ENCODE measurements at places on chromosomes 6 and 20.

GRCh38 chr6:63188828-63189227, 22.4 kb upstream of the FKBP1C start:
- DNase-seq = no peak

GRCh38 chr6:27176096-27176495, 71.4 kb upstream of the PRSS16 start:
- DNase-seq = no peak

GRCh38 chr20:23061734-23062561, 12.5 kb upstream of the THBD start:
- DNase-seq = no peak

DNA sequence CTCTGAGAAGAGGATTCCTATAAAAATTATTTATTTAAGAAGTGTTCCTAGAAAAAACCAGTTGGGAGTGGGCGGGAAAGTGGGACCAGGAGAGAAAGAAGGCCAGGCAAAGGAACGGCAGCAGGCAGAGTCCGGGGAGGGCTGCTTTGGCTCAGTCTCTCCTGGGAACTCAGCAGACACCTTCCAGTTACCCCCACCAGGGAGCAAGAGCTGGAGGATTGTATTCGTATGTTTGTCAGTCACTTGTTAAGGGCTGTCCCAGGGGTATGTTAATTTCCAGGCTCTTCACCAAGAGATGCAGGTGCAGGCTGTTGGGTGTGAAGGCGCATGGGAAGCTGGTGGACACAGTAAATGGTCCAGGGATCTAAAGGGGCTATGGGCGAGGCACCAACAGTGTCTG, 53.0 kb upstream of the CHD6 start:
- DNase-seq = no peak

GRCh38 chr6:61809004-61809595, 476.9 kb downstream of the KHDRBS2 start:
- peak; percentile 19 for DNase-seq

DNA sequence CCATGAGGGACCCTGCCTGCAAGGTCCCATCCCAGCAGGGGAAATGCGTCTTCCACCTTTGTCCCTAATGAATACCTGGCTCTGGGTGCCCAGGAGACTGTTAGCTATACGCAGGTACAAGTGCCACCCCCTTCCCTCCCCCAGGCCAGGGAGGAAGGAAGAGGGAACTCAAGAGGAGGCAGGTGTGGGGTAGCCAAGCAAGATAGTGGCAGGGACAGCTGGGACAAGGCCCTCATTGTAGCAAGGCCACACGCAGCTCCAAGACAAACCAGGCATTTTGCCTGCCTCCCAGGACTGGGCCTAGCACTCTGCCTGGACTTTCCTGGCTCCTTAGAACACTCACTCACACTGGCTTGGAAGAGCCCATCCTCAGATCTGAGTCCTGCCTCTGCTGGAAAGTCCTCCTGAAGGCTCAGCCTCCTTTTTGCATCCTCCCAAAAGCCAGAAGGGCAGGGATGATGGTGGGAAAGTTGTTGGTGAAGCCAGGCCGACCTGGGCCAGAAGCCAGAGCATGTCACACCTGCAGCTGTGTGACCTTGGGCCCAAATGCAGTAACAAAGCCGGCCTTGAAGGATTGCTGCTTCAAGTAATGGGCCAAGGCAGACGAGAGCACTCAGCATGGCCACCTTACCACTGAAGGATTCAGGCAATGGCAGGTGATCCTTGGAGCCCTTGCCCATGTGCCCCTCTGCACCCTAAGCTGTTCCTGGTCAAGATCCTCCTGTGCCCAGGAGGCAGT, 27.7 kb downstream of the SNPH start:
- DNase-seq = no peak

- peak; percentile 63 for DNase-seq
These were observed at the start of gene CD24 for GRCh38 chr6:106974336-106974998. Gene CD24 (minus strand): TSS chr6:106974729. CDS start chr6:106974646, 83 bp downstream.

DNA sequence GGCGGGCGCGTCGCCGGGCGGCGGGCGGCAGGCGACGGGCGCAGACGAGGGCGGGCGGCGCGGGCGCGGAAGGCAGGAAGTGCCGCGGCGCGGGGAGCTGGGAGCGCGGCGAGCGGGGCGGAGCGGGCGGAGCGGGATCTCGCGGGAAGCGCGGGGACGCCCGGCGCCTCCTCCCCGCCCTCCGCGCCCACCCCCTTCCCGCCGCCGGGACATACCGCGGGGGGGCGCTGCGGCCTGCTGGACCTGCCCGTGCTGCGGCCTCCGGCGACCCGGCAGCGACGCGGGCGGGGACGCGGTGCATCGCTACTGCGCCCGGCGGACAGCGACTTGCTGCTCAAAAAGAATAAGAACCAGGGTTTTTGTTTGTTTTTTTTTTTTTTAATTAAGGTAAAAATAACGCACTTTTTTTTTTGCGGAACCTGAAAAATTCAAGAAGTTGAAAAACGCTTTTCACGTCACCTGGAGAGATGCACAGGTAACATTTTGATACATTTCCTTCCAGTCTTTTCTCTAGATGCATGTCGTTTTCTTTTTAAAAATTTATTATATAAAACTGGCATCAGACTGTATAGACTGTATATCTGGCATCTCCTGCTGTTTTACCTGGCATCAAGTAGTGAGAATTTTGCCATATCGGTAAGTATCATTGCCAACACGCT, at the start of gene CENPB:
Gene CENPB (minus strand): TSS at position 76 of the 659 bp plus-strand sequence. CDS start 257 bp downstream, outside the sequence.
- DNase-seq = peak; percentile 88

- DNase-seq = no peak
These were observed 275.0 kb downstream of the CENPW start for GRCh38 chr6:126614642-126615504.

DNA sequence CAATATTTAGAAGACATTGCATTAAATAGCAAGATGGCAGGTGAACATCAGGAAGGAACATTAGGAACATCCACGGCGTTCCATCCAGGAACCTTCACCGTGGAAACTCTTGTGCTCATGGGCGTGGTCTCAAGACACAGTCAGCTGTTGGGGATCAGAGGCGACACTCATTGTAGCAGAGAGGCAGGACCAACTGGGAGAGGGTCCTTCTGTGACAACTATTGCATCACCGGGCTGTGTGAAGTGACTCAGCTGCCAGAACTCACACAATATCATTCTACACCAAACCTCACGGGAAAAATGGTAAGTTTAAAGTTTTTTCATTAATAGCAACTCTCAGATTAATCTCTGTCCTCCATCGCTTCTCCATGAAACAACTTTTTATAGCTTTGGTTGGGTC, 334.8 kb upstream of the SULF2 start:
- DNase-seq = no peak

GRCh38 chr6:106547601-106548453, 81.5 kb downstream of the RTN4IP1 start:
- no peak for DNase-seq

- no peak for DNase-seq
These were observed 79.9 kb downstream of the BMP6 start for GRCh38 chr6:7805850-7806214.

GRCh38 chr20:32962053-32962452, 42.2 kb downstream of the SUN5 start:
- DNase-seq = no peak

- DNase-seq = no peak
These were observed 348.3 kb downstream of the CDH26 start for GRCh38 chr20:60306551-60306950.

DNA sequence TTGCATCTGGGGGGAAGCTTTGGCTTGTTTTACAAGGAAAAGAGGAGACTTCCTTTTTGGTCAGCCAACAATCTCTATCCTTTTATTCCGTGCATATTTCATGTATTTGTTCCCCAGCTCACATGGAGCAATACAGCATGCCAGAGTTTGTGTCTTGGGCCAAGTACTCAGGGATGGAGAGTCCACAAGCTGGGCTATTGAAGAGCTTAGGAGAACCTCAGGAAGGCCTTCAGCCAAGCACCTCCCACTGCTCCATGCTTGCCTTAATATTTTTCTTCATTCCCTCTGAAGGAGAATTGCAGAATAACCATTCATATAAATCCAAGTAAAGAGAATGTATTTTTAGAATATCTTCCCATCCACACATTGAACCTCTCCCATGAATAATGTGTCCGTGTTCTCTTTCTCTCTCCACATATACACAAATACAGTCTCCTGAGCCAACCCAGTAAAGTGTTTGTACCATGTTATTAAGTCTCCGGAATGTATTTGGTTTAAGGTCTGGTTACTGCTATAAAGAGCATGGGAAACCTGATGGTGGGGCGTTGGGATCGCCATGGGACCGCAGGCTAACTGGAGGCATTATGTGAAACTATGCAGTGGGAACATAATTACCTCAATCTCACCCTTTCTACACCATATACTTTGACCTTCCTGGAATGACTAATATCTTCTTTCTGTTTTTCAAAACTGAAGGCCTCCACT, 3.0 kb downstream of the LAMA4 start:
- DNase-seq = peak; percentile 21

DNA sequence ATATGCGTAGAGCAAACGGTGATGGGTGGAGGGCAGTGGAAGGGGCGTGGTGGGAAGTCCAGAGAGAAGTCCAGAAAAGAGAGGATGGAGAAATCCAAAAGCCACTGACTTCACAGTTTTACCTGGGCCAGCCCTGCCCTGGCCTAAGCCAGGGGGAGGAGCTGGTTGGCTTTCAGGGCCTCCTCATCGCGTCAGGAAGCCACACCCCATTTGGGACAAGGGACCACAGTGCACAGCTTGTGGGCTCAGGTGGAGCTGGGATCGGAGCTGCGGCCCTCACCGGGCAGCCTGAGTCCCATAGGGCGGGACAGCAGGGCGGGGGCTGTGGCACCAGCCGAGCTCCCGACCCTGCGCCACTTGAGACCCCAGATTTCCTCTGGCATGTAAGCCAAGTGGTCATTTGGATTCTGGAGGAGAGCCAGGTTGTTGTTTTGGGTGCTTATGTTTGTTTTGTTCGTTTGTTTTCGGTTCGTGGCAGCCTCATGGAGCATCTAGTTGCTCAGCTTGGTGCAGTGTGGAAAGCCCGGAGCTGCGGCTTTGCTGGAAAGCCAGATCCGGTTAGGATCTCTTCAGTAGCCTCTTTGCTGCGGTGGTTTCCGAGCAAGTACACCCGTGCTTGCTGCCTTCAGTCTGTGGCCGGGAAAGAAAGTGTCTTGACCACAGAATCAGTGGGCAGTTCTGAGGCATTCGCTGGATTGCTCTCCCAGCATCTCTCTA, 42.2 kb downstream of the RIOK1 start:
- peak; percentile 54 for DNase-seq

DNA sequence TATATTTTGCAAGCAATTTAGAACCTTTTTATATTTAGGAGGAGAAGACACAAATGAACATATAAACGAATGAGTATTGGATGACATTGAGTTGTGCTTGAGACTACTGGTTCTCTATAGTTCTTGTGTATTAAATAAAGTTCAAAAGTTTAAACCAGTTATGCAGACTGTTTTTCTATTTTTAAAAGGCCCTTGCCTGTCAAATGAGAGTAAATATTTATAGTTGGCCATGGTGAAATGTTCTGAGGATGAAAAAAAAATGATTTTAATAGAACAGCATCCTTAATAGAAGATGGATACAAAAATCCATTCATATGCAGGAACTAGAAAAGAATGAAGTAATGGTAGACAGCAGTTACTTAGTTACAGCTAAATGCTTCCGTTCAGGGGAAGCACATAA, 63.5 kb upstream of the COL10A1 start:
- DNase-seq = no peak

GRCh38 chr6:144710207-144710606, 425.1 kb downstream of the UTRN start:
- DNase-seq = no peak

GRCh38 chr6:83867043-83867442, 7.6 kb downstream of the CYB5R4 start:
- DNase-seq = no peak
